ENCODE measurements at places on chromosomes 4 and X. TPM values are rescaled to one million over a fixed set of nuclear protein-coding genes. Genes with fewer than 3 reads are reported as not detected.

The ZMAT1 gene
- 9.2 TPM for total RNA-seq

The LDB2 gene
- total RNA-seq = not detected

The RUFY3 gene
- total RNA-seq = 27.6 TPM

The KCNE5 gene
- total RNA-seq = 0.16 TPM

The GLRA3 gene
- total RNA-seq = not detected

The PAGE1 gene
- not detected for total RNA-seq

The RAB40AL gene
- not detected for total RNA-seq

The SLC26A1 gene
- total RNA-seq = not detected

The PAGE5 gene
- total RNA-seq = 0.93 TPM

The TRIML2 gene
- not detected for total RNA-seq

The CXCL11 gene
- total RNA-seq = not detected

The ERAS gene
- total RNA-seq = not detected

The ANKRD50 gene
- total RNA-seq = 1.0 TPM

The GAGE12F gene
- total RNA-seq = not detected

The PABPC1L2B gene
- not detected for total RNA-seq

The CDKL5 gene
- total RNA-seq = 2.2 TPM

The CPLX1 gene
- total RNA-seq = 1.9 TPM

The STK26 gene
- total RNA-seq = 57.9 TPM

The PNMA6A gene
- total RNA-seq = 0.49 TPM

The PDLIM5 gene
- 21.4 TPM for total RNA-seq

The PRDM5 gene
- total RNA-seq = 0.35 TPM

The BRCC3 gene
- 33.3 TPM for total RNA-seq

The AMBN gene
- total RNA-seq = not detected

The ENAM gene
- not detected for total RNA-seq

The CRMP1 gene
- not detected for total RNA-seq

The XAGE2 gene
- not detected for total RNA-seq

The GNRHR gene
- not detected for total RNA-seq

The SPIN2B gene
- total RNA-seq = 10.6 TPM

The IL1RAPL1 gene
- not detected for total RNA-seq

The OTUD6A gene
- total RNA-seq = not detected

The ARMCX4 gene
- total RNA-seq = 7.7 TPM

The FAM47A gene
- not detected for total RNA-seq

The PDS5A gene
- total RNA-seq = 128 TPM

The SOWAHD gene
- total RNA-seq = 0.46 TPM
